ENCODE measurements at places on chromosomes 16 and 17. TPM values are rescaled to one million over a fixed set of nuclear protein-coding genes. Genes with fewer than 3 reads are reported as not detected.

ATF7IP2 gene
- 6.2 TPM for total RNA-seq

MYL4 gene
- total RNA-seq = 1.6 TPM

- DNase-seq = no peak
- no peaks in the 10 kb centered on the region for H3K4me1 ChIP-seq
- no peak overlapping the region for H3K4me3 ChIP-seq
- H3K36me3 ChIP-seq = no peaks in the 10 kb centered on the region
These were observed 375.5 kb downstream of the TOX3 start for GRCh38 chr16:52171481-52171880.

- peaks cover 38% of the 10 kb centered on the region for H3K36me3 ChIP-seq
- no peaks in the 10 kb centered on the region for H3K27me3 ChIP-seq
- peaks cover 18% of the 10 kb centered on the region for H3K4me1 ChIP-seq
- no peak overlapping the region for H3K4me3 ChIP-seq
- H3K27ac ChIP-seq = no peak overlapping the region
These were observed 5.6 kb downstream of the POLG2 start for GRCh38 chr17:64491034-64491860.

ARL17B gene
- 11.1 TPM for total RNA-seq

ZSCAN10 gene
- not detected for total RNA-seq
